ENCODE measurements at places on chromosomes 3 and 15.
A peak's percentile ranks its signal among the peaks of the same experiment; 100 is the strongest.

DNA sequence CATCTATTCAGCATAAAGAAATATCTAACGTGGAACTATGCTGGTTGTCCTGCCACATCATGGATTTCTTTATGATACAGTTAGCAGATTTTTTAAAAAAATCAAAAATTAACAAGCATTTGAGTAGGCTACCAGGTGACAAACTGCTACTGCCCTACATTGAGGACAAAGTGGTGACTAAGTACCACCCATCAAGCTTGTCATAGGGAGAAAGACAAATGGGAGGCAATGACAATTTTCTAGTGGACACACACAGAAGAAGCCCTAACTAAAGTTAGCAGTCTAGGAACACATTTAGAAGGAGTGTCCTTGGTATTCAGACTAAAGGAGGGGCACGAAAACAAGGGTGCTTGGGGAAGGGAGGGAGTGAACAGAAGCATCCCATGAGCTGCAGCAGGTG, 131.2 kb downstream of the TBL1XR1 start:
- no peak for DNase-seq

- DNase-seq = no peak
Observed at GRCh38 chr3:44886561-44886960, 12.2 kb downstream of the TGM4 start.

GRCh38 chr3:171311784-171312183, 148.4 kb downstream of the TNIK start:
- DNase-seq = no peak

- no peak for DNase-seq
Observed at GRCh38 chr3:29385046-29385830, 104.4 kb downstream of the RBMS3 start.

GRCh38 chr3:60757724-60758123, 493.5 kb downstream of the FHIT start:
- no peak for DNase-seq

GRCh38 chr3:58025837-58026569, 17.8 kb downstream of the FLNB start:
- DNase-seq = no peak

- DNase-seq = no peak
Observed at GRCh38 chr15:66474135-66474534, 23.4 kb downstream of the SNAPC5 start.

GRCh38 chr15:67244971-67245478, 9.4 kb downstream of the AAGAB start:
- DNase-seq = no peak

DNA sequence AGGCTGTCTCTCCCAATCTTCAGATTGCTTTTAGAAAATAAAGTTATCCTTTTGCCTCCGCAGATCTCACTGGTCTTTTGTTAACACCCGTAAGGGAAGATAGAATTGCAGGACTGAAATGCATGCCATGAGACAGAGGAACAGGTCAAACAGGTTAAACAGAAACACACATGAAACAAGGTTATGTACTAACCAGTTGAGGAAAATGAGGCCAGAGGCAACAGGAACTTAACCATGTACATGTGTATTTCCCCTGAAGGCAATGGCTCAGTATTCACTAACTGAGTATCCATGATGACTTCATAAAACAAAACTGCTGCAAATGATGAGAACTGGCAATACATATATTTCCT, 169.1 kb upstream of the NSMCE3 start:
- no peak for DNase-seq

DNA sequence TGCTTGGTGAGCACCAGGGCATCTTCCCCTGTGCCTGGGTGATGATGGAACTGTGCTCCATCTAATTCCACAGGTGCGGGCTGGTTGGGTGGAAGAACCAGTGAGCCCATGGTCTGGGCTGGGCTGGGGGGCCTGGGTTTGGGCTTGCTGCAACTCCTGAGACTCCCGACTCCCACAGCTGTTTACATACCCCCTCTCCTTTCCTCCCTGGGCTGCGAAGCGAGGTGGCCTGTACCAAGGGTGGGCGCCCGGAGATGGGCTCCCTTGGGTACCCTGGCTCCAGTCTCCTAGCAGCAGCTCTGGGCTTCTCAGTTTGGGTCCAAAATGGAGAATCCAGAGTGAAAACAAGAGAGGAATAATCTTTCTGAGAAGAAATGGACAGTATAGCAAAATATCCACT, 5.6 kb downstream of the FAM98B start:
- no peak for DNase-seq

- DNase-seq = no peak
Observed at GRCh38 chr15:83980637-83981036, 254.9 kb upstream of the GOLGA6L4 start.

DNA sequence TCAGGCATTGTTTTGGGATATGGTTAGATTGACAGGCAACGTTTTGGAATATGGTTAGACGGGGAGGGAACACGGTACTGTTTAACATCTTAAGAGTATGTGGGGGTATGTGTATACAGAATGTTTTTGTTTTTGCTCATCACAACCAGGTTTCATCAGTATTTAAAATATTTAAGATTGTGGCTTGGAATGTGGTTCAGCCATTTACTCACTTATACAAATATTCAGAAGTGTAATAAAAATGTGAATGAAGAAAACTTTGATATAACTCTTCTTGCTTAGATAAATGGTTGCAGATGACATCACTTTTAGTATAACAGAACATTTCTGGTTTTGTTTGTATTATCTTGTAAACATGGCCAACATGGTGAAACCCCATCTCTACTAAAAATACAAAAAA, 3.9 kb upstream of the PAK2 start:
- DNase-seq = no peak

- DNase-seq = no peak
Observed at GRCh38 chr3:46516521-46516920, 18.7 kb downstream of the RTP3 start.

DNA sequence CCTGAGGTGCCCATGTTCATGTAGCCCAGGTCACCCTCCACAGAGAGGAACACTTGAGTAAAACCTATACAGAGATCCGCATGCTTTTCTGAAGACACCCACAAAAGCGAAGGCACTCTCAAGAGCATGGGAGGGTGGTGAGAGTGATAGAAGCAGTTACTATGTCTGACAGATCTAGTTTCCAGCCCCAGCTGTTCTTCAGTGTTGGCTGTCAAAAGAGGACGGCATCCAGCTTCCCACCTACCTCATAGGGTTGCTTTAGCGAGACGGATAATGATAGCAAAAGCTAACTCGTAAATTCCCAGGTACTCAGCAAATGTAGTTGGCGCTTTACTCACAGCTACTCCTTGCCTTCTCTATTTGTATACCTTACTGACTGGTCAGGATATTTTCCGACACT, 3.0 kb upstream of the MEX3B start:
- no peak for DNase-seq

DNA sequence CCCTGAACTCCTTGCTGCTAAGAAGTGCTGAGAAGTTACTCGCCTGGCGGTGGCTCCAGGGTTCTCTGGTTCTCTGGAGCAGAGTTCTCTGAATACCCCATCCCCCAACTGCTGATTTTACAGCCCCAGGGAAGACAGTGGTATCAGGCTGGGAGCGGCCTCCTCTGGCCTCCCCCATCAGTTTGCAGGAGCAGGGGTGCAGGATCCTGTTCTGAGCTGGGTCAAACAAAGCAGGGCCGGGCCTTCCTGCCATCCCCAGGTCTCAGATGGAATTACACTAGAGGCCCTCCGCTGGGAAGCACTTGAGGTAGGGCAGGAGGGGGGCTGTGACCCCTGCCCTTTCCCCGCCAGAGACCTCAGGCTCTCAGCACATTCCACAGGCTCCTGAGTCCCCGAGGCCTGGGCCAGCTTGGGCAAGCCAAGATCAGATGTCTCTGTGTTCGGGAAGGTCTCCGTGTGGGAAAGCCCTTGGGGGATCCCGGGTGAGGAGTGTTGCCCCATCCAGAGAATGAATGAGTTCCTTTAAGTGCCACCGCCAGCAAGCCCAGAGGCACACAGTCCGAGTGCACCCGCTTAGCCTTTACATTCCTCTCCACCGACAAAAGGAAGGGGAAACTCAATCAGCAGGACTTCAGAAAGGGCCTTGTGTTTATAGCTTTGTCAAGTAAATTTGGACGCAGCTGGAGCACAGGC, 149.9 kb downstream of the LRRK1 start:
- no peak for DNase-seq

- DNase-seq = no peak
Observed at GRCh38 chr3:115325539-115325938, 178.5 kb upstream of the ZBTB20 start.

- DNase-seq = no peak
Observed at GRCh38 chr15:34217587-34218225, 7.1 kb upstream of the EMC4 start.

DNA sequence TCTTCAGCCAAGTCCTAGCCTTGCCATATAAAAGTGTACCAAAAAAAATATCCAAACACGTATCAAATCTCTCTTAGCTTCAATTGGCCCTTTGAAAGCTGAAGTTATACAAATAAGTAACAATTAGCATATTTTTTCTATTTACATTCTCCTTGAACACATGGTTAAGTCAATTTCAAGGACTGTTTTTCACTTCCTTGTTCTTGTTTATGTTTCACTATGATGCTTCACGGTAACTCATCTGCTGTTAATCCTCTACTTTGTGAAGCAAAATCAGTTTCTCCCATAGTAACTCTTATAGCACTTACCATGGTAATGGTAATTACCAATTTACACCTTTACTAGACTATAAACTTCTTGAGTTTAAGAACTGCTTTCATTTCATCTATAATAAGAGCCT, 10.6 kb upstream of the SPRED1 start:
- no peak for DNase-seq

DNA sequence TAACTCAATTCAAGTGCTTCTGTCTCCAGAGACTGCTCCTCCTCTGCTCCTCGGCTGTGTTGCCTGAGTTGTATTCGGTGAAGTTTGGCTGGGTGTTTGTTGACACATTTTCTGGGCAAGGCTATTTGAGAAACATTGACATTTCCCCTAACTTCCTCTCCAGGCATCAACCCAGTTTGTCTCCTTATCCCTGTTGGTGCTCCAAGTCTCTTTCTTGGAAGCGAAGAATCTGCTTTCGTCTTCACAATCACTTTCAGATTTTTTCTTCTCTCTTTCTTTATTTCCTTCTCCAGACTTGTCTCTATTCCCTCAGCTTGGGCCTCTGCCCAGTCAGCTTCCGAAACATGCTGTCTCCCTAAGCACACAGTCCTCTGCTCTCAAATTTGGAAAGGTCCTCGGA, 84.7 kb downstream of the ETV5 start:
- DNase-seq = no peak

- DNase-seq = no peak
Observed at GRCh38 chr3:79597709-79598108, 170.1 kb downstream of the ROBO1 start.

GRCh38 chr3:112829046-112829445, 17.6 kb downstream of the CD200R1L start:
- DNase-seq = no peak

- no peak for DNase-seq
Observed at GRCh38 chr3:140863580-140864009, 78.0 kb upstream of the SLC25A36 start.

- DNase-seq = peak; percentile 66
Observed at GRCh38 chr3:186783058-186783730, at the start of gene EIF4A2. EIF4A2 (plus strand) TSS chr3:186783577; CDS start chr3:186783611, 34 bp downstream.

GRCh38 chr3:128847666-128848370, 31.6 kb upstream of the ACAD9 start:
- no peak for DNase-seq

- no peak for DNase-seq
Observed at GRCh38 chr3:121493431-121493830, 52.4 kb downstream of the POLQ start.

DNA sequence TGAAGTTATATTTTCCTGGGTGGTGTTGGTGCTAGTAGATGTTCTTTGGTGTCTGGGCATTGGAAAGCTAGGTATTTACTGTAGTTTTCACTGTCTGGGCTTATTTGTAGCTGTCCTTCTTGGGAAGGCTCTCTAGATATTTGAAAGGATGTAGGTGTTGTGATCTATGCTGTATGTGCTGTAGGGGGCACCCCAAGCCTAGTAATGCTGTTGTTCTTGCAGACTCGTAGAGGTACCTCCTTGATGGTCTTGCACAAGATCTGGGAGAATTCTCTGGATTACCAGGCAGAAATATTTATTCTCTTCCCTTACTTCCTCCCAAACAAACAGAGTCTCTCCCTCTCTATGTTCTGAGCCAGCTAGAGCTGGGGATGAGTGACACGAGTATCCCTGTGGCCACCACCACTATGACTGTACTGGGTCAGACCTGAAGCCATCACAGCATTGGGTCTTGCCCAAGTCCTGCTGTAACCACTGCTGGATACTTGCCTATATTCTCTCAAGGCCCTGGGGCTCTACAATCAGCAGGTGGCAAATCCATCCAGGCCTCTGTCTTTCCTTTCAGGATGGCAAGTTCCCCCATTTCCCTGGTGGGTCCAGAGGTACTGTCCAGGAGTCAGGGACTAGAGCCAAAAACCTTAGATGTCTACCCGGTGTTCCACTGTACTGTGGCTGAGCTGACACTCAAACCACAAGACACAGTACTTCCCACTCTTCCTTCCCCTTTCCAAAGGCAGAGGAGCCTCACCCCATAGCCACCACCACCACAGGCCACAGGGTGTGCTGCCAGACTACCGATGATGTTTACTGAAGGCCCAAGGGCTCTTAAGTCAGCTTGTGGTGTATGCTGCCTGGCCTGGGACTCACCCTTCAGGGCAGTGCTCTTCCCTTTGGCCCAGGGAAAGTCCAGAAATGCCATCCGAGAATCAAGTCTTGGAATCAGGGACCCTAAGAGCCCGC, 195.2 kb upstream of the DPPA4 start:
- peak; percentile 6 for DNase-seq

DNA sequence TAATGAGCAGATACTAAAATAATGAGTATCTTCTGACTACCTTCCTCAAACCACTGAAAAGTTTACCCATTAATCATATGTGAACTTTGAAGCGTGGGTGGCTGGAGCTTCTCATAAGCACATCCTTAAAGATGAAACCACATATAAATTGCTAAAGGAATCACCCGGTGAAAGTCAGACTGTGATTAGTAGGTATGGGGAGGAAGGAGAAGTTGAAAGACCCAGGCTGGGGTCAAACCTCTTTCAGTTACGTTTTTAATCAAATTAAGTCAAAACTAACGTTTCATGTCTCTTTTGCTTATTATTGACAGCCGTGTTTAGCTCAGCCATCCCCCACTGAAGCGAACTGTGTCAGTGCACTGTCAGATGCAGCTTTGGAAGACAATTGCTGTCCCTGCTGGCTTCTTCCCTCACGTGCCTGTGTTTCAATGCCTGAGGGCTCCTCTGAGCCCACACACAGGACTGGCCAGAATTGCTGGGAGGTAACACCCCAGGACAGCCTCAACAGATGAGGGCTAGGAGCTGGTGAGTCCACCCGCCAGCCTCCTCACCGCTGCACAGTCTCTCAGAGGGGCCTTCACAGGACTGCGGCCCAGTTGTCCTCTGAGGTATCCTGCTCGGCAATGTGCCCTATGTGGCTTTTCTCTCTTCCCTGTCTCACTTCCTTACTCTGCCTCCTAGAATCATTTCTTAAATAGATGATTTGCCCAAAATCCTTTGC, 29.3 kb upstream of the SH3BP5 start:
- no peak for DNase-seq
